ENCODE measurements at places on chromosomes 7 and 10. TPM values are rescaled to one million over a fixed set of nuclear protein-coding genes. Genes with fewer than 3 reads are reported as not detected.

DNA sequence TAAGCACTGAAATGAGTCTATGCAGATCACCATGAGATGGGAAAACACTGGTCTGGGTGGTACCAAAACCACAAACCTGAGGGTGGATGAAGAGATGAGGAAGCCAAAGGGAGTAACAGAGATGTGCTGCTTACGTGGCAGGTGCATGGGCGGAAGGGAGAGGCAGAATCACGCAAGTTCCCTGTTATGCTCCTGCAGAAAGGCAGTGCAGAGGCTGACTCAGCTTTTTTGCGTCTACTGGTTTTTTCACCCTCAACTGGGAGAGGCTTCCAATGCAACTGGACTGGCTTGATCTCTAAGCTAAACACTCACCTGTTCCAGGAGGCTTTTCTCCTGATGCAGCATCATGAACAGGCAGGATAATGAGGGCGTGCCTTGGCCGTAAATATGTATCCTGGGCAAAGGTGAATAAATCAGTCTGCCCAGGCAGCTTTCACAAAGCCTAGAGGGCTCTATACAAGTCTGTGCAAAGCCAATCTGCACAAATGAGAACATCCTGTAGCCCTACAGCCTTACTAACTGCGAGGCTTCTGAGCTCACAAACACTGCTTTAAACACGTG lies 95.4 kb upstream of the AFAP1L2 start:
- ATAC-seq = peak; percentile 82

DNA sequence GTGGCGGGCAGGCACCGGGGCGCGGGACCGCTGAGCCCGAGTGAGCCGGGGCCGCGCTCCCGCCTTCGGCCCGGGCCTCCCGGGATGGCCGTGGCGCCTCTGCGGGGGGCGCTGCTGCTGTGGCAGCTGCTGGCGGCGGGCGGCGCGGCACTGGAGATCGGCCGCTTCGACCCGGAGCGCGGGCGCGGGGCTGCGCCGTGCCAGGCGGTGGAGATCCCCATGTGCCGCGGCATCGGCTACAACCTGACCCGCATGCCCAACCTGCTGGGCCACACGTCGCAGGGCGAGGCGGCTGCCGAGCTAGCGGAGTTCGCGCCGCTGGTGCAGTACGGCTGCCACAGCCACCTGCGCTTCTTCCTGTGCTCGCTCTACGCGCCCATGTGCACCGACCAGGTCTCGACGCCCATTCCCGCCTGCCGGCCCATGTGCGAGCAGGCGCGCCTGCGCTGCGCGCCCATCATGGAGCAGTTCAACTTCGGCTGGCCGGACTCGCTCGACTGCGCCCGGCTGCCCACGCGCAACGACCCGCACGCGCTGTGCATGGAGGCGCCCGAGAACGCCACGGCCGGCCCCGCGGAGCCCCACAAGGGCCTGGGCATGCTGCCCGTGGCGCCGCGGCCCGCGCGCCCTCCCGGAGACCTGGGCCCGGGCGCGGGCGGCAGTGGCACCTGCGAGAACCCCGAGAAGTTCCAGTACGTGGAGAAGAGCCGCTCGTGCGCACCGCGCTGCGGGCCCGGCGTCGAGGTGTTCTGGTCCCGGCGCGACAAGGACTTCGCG lies 534 bp downstream of the FZD9 start:
- ATAC-seq = peak; percentile 22

GRCh38 chr10:110495731-110496552 lies 1.8 kb upstream of the DUSP5 start:
- ATAC-seq = peak; percentile 54

DNA sequence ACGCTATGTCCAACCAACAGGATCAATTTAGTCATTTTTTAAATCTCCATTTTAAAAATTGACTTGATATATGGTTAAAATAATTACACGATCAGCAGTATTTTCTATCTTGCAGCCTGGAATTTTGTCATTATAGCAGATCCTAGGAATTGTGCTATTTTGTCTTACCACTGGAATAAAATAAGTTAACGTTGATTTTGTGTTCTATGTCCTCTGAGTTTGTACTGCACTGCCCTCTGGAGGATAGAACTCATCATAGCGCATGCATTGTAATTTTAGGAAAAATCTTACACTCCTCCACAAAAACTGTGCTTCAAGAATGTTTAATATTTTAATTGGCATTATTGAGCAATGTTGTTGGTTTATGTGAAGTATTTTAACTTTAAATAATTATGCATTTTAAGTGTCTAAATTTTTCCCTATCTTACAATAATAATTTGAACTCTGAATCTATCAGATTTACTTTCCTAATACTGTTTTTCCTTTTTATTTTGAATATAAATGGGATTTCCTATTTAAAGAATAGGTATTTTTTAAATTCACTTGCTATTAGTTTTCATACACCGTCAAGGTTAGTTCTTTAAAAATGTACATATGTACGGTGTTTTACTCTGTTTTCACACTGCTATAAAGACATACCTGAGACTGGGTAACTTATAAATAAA lies 220.1 kb downstream of the PPP1R3A start:
- no peak for ATAC-seq

- no peak for ATAC-seq
Measured at GRCh38 chr10:98253499-98253898, 14.5 kb downstream of the LOXL4 start.

DNA sequence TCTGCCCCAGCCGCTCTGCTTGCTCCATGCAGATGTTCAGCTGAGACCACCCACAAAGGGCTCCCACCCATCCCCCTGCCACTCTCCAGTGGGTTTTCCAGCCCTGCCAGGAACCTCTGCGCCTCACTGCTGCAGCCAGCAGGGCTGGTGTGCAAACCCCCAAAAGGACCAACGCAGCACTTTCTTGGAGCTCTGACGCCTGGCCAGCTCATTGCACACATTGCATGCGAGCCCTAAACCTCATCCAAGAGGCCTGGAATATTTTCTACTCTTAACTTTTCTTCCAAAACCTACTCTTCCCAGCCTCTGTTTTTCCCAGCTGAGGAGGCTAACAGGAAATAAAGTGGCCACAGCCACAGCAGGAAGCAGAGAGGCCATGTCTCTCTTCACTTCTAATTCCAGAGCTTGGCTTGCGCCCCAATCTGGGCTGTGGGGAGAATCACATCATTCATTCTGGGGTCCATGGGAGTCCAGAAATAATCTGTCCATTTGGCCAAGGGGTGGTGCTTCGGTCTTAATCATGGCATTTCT lies 4.6 kb upstream of the FAM170B start:
- no peak for ATAC-seq

SAMD9L gene
- total RNA-seq = 28.1 TPM

GRCh38 chr7:129789652-129790051 lies 163.1 kb downstream of the UBE2H start:
- no peak for ATAC-seq

DNA sequence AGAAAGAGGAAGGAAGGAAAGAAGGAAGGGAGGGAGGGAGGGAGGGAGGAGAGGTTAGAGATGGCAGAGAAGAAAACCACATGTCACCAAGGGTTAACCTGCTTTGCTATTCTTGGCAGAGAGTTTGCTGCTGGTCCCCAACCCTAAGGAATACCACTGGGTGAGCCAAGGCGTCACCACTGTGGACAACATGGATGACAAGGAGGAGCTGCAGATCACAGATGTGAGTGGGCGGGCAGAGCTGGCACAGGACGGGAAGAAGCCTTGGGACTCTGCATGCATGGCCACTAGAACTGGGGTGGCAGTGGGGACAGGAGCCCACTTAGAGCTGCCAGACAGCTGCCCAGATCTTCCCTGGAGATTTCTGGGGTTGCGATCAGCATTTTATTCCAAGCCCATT lies 17.2 kb upstream of the MYH16 start:
- ATAC-seq = no peak

- peak; percentile 65 for ATAC-seq
Measured at GRCh38 chr7:3067193-3067592, 23.5 kb upstream of the CARD11 start.

GRCh38 chr7:72309476-72309875 lies 102.7 kb downstream of the CALN1 start:
- ATAC-seq = no peak
